Right atrium auricular region (tissue), 2 donors: ENCODE measurements at places on chromosomes 12 and 14. TPM values are rescaled to one million over a fixed set of nuclear protein-coding genes. Genes with fewer than 3 reads are reported as not detected.
A peak's percentile ranks its signal among the peaks of the same experiment; 100 is the strongest.

DNA sequence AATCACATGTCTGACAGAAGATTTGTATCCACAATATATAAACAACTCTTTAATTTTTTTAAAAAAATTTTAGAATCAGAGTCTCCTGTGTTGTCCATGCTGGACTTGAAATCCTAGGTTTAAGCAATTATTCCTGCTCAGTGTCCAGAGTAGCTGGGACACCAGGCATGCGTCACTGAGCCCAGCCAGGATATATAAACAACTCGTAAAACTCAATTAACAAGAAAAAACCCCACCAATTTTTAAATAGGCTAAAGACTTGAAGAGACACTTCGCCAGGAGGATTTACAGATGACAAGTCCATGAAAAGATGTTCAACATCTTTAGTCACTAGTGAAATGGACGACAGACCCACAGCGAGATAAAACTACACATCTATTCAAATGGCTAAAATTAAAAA, 2.0 kb upstream of the SCN8A start:
- H3K27me3 ChIP-seq: no peaks in the 10 kb centered on the region
- DNase-seq: no peak
- H3K36me3 ChIP-seq: no peaks in the 10 kb centered on the region
- no peak overlapping the region for H3K27ac ChIP-seq
- no peak overlapping the region for H3K4me3 ChIP-seq

DNA sequence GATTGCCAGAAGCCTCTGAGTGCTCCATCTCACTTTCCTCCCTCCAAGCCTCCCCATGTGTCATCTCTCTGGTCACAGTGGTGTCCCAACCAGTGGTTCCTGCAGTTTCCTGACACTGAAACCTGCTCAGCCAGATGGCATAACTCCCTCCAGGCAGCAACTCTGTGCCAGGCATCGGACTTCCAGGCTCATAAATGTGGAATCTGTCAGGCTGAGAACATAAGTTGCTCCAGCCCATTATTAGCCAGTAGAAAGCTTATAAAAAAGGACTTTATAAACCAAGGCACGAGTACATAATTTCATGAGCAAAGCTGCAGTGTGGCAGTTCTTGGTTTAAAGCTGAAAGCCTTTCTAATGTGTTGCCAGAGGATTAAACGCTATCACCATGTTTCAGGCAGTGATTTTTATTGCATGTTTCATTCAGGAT, 194.3 kb downstream of the DACT1 start:
- no peaks in the 10 kb centered on the region for H3K27me3 ChIP-seq
- no peaks in the 10 kb centered on the region for H3K4me1 ChIP-seq
- DNase-seq: no peak
- no peaks in the 10 kb centered on the region for H3K36me3 ChIP-seq

Gene RDH12
- total RNA-seq: not detected

Gene SERPINA10
- total RNA-seq: not detected

Gene GPD1
- 8.8 TPM for total RNA-seq

Gene NFATC4
- 12.5 TPM for total RNA-seq

Gene DCD
- total RNA-seq: not detected

Gene SAMD15
- total RNA-seq: 0.39 TPM

DNA sequence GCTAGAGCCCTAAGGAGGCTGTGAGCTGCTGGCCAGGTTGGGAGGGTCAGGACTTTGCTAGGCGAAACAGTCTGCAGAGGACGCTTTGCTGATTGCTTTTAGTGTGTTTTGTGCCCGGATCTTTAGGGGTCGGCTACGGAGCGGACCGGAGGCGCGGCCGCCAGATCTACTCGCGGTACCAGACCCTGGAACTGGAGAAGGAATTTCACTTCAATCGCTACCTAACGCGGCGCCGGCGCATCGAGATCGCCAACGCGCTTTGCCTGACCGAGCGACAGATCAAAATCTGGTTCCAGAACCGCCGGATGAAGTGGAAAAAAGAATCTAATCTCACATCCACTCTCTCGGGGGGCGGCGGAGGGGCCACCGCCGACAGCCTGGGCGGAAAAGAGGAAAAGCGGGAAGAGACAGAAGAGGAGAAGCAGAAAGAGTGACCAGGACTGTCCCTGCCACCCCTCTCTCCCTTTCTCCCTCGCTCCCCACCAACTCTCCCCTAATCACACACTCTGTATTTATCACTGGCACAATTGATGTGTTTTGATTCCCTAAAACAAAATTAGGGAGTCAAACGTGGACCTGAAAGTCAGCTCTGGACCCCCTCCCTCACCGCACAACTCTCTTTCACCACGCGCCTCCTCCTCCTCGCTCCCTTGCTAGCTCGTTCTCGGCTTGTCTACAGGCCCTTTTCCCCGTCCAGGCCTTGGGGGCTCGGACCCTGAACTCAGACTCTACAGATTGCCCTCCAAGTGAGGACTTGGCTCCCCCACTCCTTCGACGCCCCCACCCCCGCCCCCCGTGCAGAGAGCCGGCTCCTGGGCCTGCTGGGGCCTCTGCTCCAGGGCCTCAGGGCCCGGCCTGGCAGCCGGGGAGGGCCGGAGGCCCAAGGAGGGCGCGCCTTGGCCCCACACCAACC, 1.5 kb downstream of the HOXC6 start:
- H3K4me3 ChIP-seq: no peak overlapping the region
- DNase-seq: no peak
- H3K27me3 ChIP-seq: peaks cover 70% of the 10 kb centered on the region
- no peaks in the 10 kb centered on the region for H3K36me3 ChIP-seq
- H3K4me1 ChIP-seq: no peaks in the 10 kb centered on the region

DNA sequence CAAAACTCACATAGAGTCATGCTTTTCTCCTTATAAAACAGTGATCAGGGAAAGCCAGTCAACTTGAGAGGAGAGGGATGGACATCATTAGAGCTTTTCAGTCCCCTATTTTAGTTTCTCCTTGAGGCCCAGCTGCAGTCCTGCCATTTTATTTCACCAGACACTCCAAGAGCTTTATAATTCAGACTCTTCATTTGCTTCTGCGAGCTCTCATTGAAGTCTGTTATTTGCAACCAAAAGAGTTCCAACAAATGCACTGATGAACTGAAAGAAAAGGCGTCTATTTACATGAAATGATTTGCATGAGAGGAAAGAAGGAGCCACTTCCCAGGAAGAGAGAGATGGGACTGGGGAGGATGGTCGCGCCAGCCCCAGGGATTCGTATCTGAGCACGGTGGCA, 86.8 kb downstream of the NDUFA12 start:
- H3K4me3 ChIP-seq: no peak overlapping the region
- no peak overlapping the region for H3K27ac ChIP-seq
- no peaks in the 10 kb centered on the region for H3K27me3 ChIP-seq
- no peaks in the 10 kb centered on the region for H3K36me3 ChIP-seq
- no peak for DNase-seq

DNA sequence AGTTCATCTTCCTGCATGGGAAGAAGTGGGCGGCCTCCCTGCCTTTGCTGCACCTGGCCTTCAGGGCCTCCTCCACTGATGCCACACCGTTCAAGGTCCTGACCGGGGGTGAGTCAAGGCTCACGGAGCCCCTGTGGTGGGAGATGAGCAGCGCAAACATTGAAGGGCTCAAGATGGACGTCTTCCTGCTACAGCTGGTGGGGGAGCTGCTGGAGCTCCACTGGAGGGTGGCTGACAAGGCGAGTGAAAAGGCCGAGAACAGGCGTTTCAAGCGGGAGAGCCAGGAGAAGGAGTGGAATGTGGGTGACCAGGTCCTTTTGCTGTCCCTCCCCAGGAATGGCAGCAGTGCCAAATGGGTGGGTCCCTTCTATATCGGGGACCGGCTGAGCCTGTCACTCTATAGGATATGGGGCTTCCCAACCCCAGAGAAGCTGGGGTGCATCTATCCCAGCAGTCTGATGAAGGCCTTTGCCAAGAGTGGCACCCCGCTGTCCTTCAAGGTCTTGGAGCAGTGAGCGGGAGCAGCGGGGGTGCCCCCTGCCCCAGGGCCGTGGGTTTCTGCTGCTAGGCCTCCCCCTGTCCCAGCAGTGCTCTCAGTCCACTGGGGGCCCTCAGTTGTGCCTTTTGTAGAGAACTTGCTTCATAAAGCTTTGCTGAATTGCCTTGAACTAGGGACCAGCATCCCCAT, 12.4 kb downstream of the CBLN3 start:
- DNase-seq: no peak
- H3K27me3 ChIP-seq: no peaks in the 10 kb centered on the region
- H3K27ac ChIP-seq: no peak overlapping the region
- H3K36me3 ChIP-seq: peaks cover 6% of the 10 kb centered on the region

- H3K27ac ChIP-seq: peak overlapping the region; percentile 57
- DNase-seq: no peak
- no peaks in the 10 kb centered on the region for H3K27me3 ChIP-seq
- H3K36me3 ChIP-seq: peaks cover 28% of the 10 kb centered on the region
Measured at GRCh38 chr12:109573914-109574244, 285 bp downstream of the MVK start.

GRCh38 chr14:92584816-92585215, 71.2 kb downstream of the RIN3 start:
- H3K27ac ChIP-seq: peak overlapping the region; percentile 54
- peaks cover 8% of the 10 kb centered on the region for H3K36me3 ChIP-seq
- no peaks in the 10 kb centered on the region for H3K4me1 ChIP-seq

DNA sequence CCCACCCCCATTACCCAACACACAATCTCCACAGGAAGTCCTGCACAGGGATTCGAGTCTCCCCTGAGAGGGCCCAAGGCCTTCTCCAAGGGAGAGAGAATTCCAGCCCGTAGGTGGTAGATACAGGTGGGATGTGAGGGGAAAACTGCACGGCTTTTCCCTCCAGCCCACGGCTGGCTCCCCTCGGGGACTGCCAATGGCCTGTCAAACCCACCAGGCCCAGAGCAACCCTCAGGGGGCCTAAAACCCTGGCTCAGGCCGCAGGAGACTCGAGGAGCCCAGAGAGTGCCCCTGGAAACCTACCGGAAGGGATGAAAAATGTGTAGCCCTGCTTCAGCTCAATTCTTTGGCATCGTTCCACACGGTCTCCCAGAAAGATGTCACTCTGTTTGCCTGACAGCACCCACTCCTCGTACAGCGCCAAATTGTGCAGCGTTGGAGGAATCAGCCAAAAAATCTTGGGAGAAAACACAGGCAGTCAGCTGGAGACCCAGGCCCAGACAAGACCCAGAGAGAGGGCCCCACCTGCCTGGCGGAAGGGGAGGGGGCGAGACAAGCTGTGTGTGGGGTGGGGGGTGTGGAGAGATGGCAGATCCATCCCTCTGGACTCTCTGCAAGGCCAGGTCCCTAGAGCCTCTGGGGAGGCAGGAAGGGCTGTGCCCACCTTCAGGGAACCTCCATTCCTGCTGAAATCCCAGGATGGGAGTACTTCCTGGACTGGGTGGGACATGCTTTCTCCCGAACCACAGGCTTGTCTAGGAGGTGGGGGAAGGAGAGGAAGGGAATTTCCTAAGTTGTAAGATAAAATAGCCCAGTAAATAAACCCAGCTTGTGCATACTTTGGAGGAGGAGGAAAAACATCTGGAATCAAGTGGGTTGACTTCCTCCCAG, 48.1 kb downstream of the KDM2B start:
- no peak overlapping the region for H3K4me3 ChIP-seq
- no peaks in the 10 kb centered on the region for H3K4me1 ChIP-seq
- DNase-seq: no peak
- no peaks in the 10 kb centered on the region for H3K36me3 ChIP-seq
- H3K27me3 ChIP-seq: no peaks in the 10 kb centered on the region

Gene ARMH4
- total RNA-seq: 3.4 TPM

DNA sequence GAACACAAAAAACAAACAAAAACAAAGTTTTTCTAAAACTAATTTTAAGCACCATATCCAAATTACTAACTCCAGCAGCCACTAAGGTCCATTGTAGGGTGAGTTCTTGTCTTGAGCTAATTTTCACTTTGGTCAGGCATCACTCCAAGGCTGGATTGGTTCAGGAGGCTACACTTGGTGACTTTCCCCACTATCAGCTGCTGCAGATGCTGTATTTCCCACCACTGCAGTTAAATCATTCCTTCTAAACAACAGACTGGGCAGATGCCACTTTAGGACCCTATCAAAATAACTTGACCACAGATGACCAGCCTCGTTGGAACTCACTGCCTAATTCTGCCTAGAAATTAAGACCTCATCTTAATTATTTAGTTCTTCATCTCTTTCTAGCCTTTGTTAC, 140.5 kb downstream of the SLC16A7 start:
- peaks cover 3% of the 10 kb centered on the region for H3K36me3 ChIP-seq
- H3K4me1 ChIP-seq: no peaks in the 10 kb centered on the region
- no peaks in the 10 kb centered on the region for H3K27me3 ChIP-seq
- H3K27ac ChIP-seq: no peak overlapping the region

GRCh38 chr14:65471038-65471878, 58.7 kb downstream of the FUT8 start:
- no peak overlapping the region for H3K27ac ChIP-seq
- no peaks in the 10 kb centered on the region for H3K4me1 ChIP-seq
- no peaks in the 10 kb centered on the region for H3K27me3 ChIP-seq
- H3K4me3 ChIP-seq: no peak overlapping the region

Gene IL23A
- not detected for total RNA-seq

- peak overlapping the region; percentile 35 for H3K4me3 ChIP-seq
- peaks cover 34% of the 10 kb centered on the region for H3K36me3 ChIP-seq
- H3K4me1 ChIP-seq: peaks cover 51% of the 10 kb centered on the region
- DNase-seq: no peak
Measured at GRCh38 chr12:114438635-114439256, 32.8 kb upstream of the TBX5 start.

Gene NXPH4
- total RNA-seq: 1.1 TPM

Gene CLEC1A
- 0.93 TPM for total RNA-seq

GRCh38 chr12:118853634-118854033, 127.7 kb upstream of the SRRM4 start:
- no peak overlapping the region for H3K27ac ChIP-seq
- H3K4me3 ChIP-seq: no peak overlapping the region
- no peaks in the 10 kb centered on the region for H3K4me1 ChIP-seq
- H3K27me3 ChIP-seq: no peaks in the 10 kb centered on the region
- DNase-seq: no peak

Gene RNASE8
- total RNA-seq: not detected

GRCh38 chr14:65631040-65631439, 218.5 kb downstream of the FUT8 start:
- H3K36me3 ChIP-seq: no peaks in the 10 kb centered on the region
- H3K4me1 ChIP-seq: no peaks in the 10 kb centered on the region
- DNase-seq: no peak
- no peak overlapping the region for H3K4me3 ChIP-seq
- H3K27me3 ChIP-seq: no peaks in the 10 kb centered on the region
- no peak overlapping the region for H3K27ac ChIP-seq

GRCh38 chr14:97366400-97366799, 569.2 kb downstream of the VRK1 start:
- no peak for DNase-seq
- no peaks in the 10 kb centered on the region for H3K4me1 ChIP-seq
- no peaks in the 10 kb centered on the region for H3K27me3 ChIP-seq
- H3K4me3 ChIP-seq: no peak overlapping the region
- H3K27ac ChIP-seq: no peak overlapping the region
